ENCODE measurements at places on chromosomes 11 and 22. TPM values are rescaled to one million over a fixed set of nuclear protein-coding genes. Genes with fewer than 3 reads are reported as not detected.

DNA sequence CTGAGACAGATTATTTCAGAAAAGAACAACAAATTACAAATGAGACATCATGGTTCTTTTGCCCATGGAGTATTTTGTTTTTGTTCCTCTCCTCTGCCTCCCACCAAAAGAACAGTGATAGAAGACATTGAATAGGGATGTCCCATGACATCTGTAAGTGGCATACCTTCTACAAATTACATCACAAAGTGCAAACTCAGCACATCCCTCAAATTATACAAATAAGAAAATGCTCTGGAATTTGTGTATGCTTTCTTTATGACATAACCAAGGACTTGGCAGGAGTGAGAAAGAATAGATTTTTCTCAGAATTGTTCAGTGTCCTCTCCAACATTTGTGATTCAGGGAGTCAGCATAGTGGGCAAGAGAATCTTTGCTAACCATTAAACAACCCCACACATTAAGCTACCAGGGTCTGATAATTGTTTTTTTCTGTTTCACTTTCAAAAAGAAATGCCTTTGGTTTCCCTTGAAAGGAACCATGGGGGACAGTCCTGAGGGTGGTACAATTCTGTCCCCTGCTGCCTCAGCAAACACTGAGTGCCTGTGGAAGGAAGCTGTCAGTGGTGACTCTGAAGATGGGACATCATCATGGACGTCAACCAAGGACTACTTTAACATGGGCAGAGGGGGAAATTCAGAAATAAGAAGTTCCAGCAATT is 430.3 kb downstream of the AASDHPPT start:
- no peak for DNase-seq

GRCh38 chr11:11752679-11753078 is 89.1 kb upstream of the USP47 start:
- DNase-seq = no peak

DNA sequence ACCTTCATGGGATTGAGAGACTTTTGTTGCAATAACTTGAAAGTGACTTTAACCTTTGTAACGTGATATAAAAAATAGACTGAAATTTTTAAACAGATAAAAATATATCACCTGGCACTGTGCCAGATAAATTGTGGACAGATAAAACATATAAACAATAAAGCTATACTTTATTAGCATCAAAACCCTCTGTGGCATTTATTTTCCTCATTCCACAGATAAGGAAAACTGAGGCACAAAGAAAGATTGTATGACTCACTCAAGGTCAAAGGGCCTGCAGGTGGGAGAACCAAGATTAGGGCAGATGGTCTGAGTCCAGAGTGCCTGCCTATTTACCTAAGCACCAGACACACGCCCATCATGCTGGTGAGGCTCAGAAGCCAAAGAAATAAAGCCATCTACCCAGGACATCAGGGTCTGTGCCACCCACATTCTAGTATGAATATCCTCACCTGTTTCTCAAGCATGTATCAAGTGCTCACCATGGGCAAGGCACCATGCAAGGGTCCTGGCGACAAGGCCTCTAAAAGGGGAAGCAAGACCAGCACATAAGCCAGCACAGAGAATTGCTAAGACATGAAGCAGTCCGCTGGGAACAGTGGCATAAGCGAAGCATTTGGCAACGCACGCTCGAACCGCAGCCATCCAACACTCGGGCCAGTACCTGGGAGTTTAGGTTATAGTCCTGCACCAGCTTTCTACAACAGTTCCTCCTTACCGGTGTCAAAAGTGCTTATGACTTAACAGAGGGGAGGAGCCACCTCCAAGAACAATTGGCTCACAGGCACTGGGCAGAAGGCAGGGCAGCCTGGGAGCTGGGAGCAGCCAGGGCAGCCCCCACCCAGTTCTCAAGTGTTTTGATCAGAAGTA is 17.6 kb downstream of the MYH9 start:
- peak; percentile 62 for DNase-seq

Gene SLC17A6
- total RNA-seq = not detected

Gene KREMEN1
- total RNA-seq = 84.1 TPM

Measured in myocyte (in vitro differentiated cells).